ENCODE measurements at places on chromosomes 6 and 20.

GRCh38 chr20:43590036-43590391 lies 723 bp upstream of the IFT52 start:
- no peak for DNase-seq

- DNase-seq = no peak
Measured at GRCh38 chr6:12590901-12591300, 125.7 kb upstream of the PHACTR1 start.

DNA sequence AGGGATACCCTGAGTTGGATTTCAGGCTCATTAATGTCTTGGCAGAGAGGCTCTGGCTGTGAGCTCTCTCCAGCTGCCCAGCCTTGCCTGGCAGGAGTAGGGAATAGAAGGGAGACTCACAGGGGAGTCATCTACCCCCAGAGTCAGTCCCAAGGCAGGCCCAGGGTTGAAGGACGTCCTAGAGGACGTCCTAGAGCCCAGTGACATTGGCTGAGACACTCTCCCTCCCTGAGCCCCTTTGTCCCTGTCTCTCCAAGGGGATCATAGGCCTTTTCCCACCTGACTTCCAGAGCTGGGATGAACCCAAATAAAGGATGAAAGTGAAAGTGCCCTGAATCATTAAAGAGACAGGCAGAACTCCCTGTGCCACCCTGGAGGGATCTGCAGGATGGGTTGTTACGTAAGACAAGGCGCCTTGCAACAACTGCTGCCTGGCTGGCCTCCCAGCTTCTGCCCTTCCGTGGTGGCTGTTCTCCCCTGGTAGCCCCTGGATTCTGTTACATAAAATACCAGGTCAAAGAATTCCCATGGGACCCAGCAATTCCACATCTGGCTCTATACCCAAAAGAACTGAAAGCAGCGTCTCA lies 53.6 kb upstream of the SIRPA start:
- no peak for DNase-seq

- DNase-seq = no peak
Measured at GRCh38 chr20:10322073-10323012, 103.7 kb downstream of the SNAP25 start.

- no peak for DNase-seq
Measured at GRCh38 chr6:165034271-165034741, 275.1 kb downstream of the C6orf118 start.

Data from stimulated activated CD8-positive, alpha-beta memory T cell treated with anti-CD3 and anti-CD28 coated beads, Interleukin-7, amount 100 ng/mL, for 48 hours (primary cell).